ENCODE measurements at places on chromosomes 3 and 15. TPM values are rescaled to one million over a fixed set of nuclear protein-coding genes. Genes with fewer than 3 reads are reported as not detected.

Gene LMAN1L
- 0.30 TPM for total RNA-seq

Gene DNAJA4
- 53.0 TPM for total RNA-seq

Gene GRK7
- total RNA-seq, result not detected

Gene SST
- total RNA-seq, result not detected

Gene BFSP2
- total RNA-seq, result not detected

Gene TLR9
- total RNA-seq, result 0.81 TPM

Gene SEMA3B
- total RNA-seq, result 57.4 TPM

Gene PXYLP1
- total RNA-seq, result 29.6 TPM

Gene CA12
- 11.0 TPM for total RNA-seq

Gene GRM2
- total RNA-seq, result 0.52 TPM
